ENCODE measurements at places on chromosomes 3 and 15.

DNA sequence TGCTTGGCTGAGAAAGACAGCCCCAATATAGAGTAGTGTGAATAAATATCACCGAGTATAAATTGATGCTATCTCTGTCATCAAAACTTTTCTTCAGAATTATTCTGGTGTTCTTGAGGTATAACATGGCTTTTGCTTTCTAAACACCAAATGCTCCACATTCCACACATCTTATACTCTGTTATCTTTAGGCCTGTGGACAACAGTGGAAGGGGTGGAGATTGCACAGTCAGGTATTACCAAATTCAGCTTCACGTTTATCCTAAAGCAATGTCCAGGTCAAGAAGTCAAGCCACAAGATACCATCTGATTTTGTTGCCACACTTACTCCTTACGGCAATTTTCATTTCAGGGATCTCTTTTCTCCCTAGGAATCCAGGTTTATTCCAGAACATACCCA, 394.8 kb downstream of the SI start:
- no peak for DNase-seq

DNA sequence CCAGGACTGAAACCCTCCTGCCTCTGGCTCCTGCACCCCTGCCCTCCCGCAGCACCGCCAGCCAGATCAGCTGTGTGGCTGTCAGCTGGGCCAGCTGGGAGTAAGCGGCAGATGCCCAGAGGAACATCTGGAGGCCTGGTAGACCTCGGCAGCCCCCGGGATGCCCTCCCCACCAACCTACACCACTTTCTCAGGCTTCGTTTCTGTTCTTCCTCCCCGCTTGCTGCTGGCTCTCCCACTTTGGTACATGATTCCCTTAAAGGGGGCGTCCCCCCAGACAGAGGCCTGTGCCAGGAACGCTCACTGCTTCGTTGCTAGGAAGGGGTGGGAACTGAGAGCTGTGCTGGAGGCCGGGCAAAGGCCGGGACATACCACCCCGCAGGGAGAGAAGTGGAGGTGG, 91.4 kb upstream of the RPL32 start:
- no peak for DNase-seq

DNA sequence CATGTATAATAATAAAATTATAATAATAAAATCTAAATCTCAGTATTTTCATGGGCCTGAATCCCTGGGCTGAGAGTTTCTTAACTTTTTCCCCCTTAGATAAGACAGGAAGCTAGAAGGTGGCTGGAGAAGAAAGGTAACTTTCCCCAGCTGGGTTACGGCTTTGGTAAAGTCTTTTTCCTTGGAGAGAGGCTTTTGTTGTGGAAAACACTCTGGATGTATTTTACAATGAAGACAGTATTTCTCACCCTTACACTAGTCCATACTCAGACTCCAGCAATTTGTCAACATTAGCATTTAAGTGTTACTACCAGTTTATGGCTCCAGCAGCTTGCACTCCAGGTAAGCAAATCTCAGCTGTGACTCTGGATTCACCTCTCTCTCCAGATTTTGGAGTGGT, 34.9 kb downstream of the APH1B start:
- no peak for DNase-seq

DNA sequence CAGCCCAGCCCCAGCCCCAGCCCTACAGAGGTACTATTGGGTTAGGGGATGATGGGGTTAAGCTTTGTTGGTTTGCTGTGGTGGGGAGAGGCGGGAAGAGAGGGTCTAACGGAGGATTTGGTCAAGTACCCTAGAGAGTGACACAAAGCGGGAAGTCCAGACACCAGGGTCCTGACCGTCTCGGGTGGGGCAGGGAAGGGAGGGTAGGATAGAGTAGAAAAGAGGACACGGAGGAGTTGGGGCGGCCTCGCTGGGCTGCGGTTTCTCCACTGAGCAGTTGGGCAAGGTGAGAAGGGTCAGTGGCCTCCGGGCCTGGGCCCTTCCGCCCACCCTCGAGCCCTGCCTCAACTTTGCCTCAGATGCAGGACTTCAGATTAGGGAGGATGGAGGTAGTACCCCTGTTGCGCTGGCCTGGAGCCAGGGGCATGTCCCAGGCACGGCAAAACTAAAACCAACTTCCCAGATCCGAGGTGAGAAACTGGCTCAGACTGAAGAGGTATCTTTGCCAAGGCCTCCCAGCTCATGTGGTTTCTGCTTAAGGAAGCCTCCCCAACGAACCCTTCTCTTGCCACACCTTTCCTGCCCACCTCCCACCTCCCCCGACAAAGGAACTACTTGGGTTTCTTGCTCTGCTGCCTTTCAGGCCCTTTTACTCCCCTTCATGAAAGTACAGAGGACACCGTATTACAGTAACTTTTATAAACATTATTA, 551 bp downstream of the PML start:
- DNase-seq, result no peak

DNA sequence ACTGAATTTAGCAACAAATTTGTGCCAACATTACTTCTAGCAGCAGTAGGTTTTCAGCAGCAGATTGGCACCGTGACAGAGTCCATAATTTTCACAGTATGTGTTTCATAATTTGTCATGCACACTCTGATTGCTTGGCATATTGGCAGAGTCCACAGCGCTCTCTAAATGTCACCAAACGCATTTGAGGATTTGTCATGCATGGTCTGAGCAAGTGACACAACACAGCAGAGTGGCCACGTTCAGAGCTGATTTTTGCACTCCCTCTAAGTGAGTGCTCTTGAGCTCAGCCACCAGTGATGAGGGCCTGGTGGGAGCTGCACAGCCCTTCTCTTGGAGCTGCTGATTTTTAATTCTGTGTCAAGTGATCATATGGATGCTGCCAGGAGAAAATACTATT, 1270.8 kb downstream of the ROBO1 start:
- no peak for DNase-seq
